ENCODE measurements at places on chromosomes 3 and 15.

DNA sequence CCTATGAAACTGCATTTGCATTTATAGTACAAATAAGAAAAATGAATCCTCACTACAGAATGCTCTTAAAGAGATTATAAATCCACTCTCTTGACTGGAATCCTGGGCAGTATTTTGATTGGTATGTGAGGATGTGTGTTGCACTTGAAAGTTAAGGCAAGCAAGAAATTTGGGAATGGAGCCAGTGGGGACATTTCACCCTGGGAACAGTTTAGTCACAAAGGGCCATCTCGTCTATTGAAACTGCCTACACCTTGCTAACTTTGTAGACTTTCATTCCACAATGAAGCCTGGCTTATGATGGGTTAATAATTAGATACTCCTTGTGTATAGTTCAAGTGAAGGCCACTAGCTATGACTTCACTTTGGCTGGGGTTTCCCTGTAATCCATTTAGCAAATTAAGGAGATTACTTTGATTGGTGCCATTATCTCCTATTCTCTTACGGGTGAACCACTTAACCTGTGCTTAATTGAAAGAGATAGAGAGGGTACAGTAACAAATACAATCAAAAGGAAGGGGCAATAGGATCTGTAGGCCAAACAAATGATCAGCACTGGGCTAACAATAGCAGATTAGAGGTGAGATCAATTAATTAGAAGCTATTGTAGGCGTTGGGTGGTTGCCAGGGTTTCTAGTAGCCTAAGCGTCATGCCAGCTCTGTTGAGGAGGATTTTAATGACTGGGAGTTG is 146.9 kb upstream of the RARB start:
- no peak for DNase-seq

DNA sequence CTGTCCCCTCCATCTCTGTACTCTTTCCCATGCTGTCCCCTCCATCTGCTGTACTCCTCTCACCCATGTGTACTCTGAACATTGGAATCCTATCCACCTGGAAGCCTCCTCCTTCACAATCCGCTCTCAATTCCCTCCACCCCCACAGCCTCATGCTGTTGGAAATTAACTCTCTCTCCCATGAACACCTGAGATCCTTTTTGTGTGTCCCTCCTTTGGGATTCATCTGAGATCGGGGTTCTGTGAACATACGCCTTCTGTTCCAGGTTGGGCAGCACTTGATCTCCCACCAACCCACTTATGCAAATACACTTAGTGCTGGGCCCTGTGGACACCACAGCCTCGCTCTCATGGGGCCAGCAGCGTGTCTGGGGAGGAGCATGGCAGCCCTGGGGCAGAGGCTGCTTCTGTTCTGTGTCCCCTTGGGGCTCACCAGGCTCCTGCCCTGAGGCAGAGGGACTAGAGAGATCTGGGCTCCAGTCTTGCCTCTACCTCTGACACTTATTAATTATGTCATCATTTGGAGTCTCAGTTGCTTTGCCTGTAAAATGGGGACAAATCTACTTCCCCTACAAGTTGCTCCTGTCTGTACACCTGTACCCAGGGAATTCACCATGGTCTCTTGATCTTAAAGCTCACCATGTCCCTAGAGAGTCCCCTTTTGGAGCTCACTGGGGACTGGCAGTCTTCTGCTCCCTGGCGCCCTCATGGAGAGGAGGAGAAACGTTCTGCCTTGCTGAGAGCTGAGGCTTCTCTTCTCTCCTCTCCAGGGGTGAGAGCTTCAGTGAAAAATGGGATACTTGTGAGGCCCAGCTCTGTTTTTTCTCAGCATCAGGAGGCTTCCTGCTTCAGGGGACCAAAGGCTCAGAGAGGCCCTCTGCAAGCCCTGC is 42.7 kb downstream of the ITGA11 start:
- no peak for DNase-seq

GRCh38 chr3:51739110-51739509 is 32.2 kb downstream of the GRM2 start:
- DNase-seq = no peak

- no peak for DNase-seq
Observed at GRCh38 chr15:91284758-91285466, 184.9 kb downstream of the SV2B start.

DNA sequence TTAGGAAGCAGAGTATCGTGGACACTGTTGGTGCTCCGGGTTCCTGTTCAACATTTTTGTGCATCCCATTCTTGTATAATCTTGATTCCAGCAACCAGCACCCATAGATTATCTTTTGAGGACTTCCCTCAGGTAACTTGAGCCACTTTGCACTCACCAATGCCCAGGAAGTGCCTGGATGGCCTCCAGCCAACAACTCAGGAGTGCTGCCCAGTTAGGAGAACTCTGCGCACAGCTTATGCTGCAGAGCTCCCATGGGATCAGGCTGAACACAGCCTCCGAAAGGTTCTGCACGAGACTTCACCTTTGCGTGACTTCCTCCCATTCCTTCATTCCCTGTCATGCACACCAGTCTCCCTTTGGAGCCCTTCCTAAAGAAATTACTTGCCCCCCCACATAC is 64.3 kb upstream of the LRRN1 start:
- no peak for DNase-seq
